Lung microvascular endothelial cell (primary cell): ENCODE measurements at places on chromosomes 6 and 20.

- DNase-seq = no peak
Measured at GRCh38 chr6:136511926-136512325, 38.3 kb downstream of the MAP7 start.

DNA sequence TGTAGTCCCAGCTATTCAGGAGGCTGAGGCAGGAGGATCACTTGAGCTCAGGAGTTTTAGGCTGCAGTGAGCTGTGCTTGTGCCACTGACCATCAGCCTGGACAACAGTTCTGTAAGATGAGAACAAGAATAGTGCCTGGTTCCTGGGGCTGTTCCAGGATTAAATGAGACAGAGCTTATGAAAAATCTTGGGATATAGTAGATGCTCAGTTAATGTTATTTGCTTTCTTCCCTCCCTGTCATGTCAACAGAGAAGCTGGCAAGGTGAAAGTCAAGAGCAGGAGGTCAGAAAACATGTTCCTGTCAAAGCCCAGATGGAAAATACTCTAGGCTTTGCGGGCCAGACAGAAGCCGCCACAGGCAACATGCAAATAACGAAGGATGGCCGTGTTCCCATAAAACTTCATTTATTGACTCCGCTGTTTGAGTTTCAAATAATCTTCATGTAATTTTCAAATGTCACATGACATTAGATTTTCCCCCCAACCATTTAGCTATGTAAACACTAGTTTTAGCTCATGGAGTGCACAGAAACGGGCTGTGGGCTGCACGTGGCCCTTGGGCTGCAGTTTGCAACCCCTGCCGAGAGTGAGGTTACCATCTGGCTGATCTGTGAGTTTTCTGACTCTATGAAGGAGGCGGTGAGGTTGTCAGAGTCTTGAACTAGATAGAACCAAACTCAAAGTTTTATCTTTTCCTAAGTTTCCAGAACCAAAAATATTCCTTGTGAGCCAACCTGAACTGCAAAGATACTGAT lies 63.4 kb upstream of the PMEPA1 start:
- DNase-seq = no peak

- DNase-seq = peak; percentile 78
Measured at GRCh38 chr20:38165966-38166702, 1.1 kb upstream of the TGM2 start.

- DNase-seq = peak; percentile 36
Measured at GRCh38 chr20:40294747-40295146, 394.3 kb downstream of the MAFB start.

GRCh38 chr20:51622004-51622874 lies 79.7 kb upstream of the NFATC2 start:
- DNase-seq = no peak

DNA sequence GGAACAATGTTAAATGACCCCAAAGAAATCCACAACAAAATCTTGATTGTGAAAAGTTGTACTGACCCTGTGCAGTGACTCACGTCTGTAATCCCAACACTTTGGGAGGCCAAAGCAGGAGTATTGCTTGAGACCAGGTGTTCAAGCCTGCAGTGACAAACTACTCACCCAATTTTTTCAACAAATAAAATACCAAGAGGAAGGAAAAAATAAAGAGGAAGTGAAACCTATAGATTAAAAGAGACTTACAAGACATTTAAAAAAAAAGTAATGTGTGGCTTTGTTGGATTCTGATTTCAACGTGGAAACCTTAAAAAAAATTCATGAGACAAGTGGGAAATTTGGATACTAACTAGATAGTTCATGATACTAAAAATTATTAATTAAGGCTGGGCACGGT lies 31.9 kb downstream of the GINS1 start:
- DNase-seq = no peak

- no peak for DNase-seq
Measured at GRCh38 chr6:156013155-156013554, 557.5 kb upstream of the NOX3 start.

DNA sequence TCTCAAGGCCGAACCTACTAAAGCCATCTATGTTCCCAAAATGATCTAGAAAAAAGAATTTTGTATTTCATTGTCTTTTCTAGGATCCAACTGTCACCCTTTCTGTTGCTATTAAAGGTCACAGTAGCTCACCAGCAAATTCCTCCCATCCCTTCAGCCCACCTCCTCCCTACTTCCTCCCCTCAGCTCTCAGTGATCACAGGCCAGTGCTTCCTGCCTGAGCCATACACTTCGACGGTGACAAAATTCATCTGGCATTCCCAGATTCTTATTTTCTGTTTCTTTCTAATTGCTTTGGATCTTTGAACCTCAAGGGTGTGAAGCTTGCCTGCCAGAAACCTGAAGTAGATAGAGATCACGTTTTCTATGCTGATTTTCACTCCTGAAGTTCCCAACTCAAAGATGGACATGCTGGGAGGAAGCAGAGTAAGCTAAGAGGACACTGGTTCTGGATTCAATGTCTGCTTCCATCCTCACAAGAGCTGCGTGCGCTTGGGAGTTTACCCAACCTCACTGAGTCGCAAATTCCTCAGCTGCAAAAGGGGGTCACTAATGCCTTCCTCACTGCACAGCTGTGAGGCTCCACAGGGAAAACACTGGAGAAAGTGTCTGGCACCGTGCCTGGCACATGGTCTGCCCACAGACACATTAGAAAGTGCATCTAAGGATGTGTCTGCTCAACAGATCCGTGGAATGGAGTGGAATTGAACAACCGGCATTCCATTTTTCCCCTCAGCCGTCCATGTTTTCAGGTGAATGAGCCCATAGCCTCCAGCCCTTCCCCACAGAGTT lies 34.5 kb downstream of the MDGA1 start:
- DNase-seq = peak; percentile 10

DNA sequence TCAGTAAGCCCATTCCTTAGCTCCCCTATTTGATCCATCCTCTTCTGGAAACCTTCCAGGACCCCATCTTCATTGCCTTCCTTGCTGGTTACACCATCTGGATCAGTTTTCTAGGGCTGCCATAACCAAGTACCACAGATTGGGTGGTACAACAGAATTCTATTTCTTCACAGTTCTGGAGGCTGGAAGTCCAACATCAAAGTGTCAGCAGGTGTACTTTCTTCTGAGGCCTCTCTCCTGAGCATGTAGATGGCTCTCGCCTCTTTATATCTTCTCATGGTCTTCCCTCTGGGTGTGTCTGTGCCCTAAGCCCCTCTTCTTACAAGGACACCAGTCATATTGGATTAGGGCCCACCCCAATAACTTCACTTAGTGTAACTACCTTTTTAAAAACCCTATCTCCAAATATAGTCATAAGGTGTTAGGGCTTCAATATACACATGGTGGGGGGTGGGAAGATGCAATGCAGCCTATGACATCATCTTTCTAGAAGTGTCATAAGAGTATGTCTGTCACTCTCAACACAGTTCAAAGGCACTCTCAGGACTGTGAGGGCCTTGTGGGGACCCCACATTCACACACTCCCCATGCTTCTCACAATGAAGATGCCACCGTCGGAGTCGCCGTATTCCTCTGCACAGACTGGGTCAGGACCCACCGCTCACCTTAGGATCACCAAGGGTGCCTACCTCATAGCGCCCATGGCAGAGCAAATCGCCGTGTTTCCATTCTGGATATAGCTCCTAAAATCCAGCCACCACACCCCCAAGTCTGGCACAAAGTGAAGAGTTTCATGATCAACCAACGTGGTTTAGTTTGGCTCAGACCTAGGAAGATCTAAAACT lies 12.2 kb upstream of the PRND start:
- no peak for DNase-seq

GRCh38 chr6:161303628-161304340 lies 29.9 kb upstream of the AGPAT4 start:
- no peak for DNase-seq

DNA sequence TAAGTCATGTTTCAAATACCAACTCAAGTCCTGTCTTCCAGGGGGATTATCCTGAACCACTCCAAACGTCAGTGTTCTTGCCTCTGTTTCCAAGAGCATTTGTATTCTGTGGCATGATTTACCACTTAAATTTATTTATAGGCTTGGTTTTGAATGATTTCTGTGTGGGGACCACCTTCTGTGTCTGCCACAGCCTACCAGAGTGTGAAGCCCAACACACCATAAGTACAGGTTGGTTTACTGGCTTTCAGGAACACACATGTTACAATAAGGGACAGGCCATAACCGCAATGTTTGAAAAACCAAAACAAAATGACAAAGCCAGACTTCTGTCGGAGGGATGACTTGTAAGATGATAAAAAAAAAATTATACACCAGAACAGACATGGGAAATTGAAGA lies 56.5 kb upstream of the MAP3K7 start:
- DNase-seq = no peak

GRCh38 chr20:36320261-36320897 lies 14.2 kb downstream of the DLGAP4 start:
- no peak for DNase-seq

DNA sequence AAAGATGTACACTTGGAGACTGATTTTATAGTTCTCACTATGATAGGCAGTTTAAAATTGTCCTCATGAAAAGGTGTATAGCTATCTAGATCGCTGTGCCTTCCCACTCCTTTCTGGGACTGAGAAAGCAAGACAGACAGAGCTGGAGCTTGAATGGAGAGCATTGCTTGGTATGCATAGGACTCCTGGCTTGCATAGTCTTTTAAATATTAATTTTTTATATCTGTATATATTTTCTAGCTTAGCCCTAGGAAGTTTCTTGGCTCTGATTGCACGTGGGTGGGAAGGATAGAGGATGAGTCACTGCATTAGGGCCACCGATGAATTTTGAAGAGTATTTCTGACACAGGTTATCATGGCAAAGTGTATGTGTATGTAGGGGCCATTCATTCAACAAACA lies 150.0 kb upstream of the SPACA1 start:
- DNase-seq = peak; percentile 6

DNA sequence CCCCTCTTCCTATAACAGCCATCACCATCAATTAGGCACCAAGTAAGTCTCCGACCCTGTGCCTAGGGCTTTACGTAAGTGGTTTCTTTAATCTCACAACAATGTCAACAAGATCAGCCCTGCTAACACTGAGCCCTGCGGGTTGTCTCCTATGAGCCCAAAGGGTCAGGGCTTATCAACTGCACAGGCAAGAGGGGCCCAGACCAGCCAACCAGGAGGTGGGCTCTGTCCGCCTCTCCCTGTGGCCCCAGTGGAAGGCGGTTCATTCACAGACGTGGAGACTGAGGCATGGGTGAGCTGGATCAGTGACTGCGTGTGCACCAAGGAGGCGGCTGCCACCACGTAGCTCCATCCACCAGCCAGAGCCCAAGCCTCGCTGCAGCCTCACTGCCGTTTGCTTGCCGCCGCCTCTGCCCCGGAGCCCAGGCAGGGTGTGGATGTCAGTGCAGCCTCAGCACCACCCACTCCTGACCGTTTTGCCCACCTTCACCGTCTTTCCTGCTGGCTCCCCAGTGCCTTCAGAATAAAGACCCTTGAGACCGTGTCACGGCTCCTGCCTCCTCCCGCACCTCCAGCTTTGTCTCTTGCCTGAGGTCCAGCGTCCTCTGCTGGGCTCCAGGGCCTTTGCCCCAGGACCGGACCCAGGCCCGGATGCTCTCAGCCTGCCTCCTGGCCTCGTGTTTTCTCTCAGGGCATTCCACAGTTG lies 78.7 kb downstream of the DLL1 start:
- no peak for DNase-seq

GRCh38 chr6:89690944-89691324 lies 52.4 kb upstream of the LYRM2 start:
- DNase-seq = no peak

DNA sequence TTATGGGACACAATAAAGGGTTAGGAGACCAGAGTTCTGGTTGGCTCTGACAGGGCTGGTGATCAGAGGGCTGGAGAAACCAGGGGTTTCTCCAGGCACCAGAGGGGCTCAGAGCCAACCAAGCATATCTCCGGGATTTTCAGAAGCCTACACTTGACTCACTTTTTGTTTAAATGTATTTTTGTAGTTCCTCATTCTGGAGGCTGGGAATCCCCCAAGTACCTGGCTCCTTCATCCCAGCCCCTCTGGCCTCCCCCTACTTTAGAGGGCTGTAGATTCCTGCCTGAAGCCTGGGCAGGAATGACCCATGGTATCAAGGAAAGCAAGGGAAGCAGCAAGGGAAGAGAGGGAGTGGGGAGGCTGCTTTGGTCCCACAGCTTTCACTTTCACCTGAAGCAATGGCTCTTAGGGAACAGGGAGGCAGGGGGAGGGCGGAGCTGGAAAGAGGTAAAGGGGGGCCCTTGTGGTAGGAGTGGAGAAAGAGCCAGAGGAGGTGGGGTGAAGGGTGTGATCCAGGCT lies 973 bp downstream of the CD40 start:
- DNase-seq = no peak

GRCh38 chr6:37539171-37540028 lies 39.7 kb upstream of the CCDC167 start:
- no peak for DNase-seq

GRCh38 chr20:5109276-5109675 lies 10.5 kb downstream of the PCNA start:
- DNase-seq = no peak

DNA sequence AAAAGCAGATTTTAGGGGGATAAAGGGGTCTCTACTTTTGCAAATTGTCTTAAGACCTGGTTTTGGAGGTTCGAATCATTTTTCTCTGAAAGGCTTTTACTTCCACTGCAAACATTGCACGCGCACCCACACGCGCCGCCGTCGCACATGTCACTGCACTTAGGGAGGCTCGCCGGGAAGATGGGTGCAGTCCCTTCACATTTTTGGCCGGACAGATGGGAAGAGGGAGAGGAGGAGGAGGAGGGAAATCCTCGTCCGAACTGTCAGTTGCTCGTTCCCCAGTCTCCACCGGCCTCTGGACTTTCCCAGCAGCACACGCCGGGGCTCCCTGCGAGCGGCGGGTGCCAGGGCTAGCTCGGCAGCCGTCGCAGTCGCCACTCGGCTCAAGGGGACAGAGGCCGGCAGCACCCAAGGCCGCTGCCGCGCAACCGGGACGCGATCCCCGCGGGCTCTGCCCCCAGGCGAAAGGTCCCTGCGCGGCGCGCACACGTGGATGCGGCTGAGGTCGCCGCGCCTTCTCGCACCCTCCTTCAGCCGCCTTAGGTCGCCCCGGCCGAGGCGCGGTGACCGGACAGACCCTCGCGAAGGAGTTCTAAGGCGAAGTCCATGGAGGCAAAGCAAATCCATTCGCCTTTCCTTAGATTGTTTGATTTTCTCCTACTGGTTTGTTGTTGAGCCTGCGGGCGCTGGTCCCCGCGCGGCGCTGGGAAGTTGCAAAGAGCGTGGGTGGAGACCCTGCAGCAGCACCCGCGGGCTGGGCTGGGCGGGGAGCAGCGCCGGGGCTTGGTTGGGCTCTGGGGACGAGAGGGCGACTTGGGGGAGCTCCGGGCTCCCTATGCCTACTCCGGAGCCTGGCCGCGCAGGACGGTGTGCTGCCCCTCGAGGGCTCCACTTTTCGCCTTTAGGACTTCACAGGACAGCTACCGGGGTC lies 1.2 kb downstream of the MYB start:
- DNase-seq = peak; percentile 8

DNA sequence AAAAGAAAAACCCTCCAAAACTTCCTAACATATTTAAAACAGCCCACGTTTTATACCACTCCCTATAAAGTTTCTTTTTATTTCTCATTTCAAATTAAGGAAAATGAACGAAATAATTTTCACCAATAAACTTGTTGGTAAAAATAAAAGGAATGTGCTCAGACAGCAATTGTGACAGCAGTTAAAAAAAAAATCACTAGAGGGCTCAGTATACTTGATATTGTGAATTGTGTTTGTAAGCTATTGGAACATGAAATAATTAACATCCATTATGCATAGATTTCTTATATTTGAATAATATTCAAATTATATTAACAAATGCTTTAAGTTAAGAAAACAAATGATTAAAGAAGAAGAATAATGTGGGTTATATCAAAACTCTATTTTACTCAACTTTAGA lies 105.5 kb downstream of the ASCC3 start:
- DNase-seq = peak; percentile 5
